ENCODE measurements at places on chromosomes 4 and X.

GRCh38 chrX:37684973-37685372 is 618 bp upstream of the XK start:
- DNase-seq = no peak

- no peak for DNase-seq
These were observed 19.7 kb upstream of the NWD2 start for GRCh38 chr4:37224854-37225253.

- DNase-seq = no peak
These were observed 89.0 kb downstream of the KDM6A start for GRCh38 chrX:44961817-44962607.

DNA sequence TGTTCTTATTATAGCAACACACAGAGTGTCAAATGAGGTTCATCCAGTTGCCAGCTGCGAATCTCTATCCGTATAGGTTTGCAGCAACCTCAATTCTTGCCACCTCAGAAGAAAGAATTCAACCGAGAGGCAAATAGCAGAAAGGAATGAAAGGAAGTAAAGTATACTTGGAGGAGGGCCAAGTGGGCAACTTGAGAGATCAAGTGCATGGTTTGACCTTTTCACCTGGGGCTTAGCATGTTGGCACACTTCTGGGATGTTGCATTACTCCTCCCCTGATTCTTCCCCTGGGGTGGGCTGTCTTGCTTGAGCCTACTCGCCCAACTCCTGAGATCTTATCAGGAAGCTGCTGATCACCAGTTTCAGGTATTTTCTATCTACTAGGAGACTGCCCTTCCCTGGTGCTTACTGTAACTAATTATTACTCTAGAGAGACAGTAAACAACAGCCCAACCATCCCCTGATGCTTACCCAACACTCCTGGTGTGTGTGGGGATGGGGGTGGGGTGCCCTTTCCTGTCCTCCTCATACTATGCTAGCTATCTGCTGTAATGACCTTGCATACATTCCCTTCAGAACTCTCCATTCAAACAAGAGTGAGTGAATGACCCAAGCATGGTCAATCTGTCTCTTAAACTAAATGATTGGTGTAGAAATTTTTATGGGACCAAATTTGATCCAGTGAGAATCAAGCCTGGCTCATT is 7.3 kb upstream of the TMEM33 start:
- no peak for DNase-seq

DNA sequence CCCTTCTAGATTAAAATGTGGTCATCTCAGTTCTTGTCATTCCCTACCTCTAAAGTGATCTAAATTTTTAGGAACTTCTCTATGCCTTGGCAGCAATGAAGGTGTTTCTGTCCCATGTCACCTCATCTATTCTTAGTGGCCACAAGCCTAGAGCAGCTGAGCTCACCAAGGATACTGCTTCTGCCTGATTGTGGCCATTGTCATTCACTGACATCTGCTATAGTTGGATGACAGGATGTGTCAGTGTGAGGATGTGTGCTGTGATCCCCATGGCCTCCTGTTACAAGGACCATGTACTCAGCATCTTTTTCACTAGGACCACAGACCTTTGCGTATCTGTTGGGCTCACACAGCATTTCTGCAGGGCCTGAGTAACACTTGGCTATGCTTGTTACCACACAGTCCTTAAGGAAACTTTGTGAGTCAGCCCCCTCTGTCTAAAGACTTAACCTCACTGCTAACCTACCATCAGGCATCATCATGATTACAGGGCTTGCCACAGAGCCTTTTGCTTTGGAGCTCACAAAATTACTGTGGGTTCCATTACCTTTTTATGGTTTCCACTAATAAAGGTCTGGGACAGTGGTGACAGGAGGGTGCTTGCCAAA is 421.0 kb downstream of the ADAM29 start:
- DNase-seq = no peak

GRCh38 chr4:126752702-126753101 is 880.1 kb upstream of the INTU start:
- no peak for DNase-seq

DNA sequence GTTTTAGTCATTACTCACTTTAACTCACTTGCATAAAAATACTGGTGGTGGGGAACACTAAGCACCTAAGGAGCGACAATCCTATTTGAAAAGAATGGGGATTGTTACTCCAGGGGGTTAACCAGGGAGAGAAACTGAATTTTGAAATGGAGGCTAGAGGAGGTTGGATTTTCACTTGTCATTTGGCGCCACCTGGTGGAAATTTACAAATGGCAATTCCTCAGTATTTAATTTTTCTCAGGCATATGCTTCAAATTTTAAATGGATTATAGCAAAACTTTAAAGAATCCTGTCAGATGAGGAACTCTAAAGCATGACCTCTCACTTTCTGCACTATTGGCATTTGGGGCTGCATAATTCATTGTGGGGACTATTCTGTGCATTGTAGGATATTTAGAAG is 2.7 kb upstream of the GEMIN8 start:
- DNase-seq = peak; percentile 40

DNA sequence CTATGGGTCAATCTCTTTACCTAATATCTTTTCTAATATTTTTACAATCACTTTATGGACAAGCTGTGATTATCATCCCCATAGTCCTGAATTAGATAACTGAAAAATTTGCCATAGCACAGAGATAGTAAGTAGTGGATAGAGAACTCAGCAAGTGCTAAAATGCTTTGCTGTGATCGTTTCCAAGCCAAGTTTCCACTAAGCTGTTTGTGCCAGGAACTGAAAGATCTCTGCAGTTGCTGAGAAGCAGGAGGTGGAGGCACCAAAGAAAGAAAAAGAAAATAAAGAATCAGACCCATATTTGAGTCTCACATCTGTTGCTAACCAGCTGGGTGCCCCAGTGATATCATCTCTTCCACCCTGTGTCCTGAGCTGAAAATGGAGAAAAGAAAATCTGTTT is 605.6 kb upstream of the BOD1L1 start:
- no peak for DNase-seq

DNA sequence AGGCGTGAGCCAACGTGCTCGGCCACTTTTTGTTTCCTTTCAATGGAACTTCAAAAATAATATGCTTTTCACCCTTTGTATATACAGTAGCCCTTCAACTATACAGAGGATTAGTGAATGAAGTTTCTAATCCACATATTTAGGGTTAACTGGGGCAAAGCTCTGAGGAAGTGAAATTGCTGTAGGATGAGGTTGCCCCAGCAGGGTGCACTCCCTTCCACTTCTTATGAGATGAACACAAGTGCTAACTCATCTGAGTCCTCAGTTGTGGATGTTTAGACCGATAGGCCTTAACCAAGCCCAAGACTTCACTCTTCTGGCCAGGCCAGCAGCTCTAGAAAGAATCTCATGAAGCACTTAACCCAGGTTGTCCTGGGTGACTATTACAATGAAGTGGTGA is 29.1 kb upstream of the CT55 start:
- DNase-seq = no peak

DNA sequence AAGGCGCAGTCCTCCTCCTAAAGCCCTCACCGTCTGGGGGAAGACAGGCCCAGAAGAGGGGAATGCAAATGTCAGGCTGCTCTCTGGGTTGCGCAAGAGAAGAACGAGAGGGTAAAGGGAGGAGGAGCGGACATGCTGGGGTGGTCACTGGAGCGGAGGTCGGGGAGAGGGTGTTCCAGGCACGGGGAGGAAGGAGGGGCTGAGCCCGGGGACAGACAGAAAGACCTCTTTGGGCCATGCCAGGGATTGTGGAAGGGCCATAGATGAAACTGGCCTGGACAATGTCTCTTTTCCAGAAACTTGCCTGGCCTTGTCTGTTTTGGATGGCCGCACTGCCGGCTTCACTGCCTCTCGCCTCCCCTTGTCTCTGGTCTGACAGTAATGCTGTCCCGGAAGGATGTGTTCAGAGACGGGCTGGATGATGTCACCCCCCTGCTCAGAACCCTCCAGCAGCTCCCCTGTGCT is 121.0 kb downstream of the SORCS2 start:
- DNase-seq = no peak

GRCh38 chr4:1547856-1548826 is 136.0 kb downstream of the FAM53A start:
- no peak for DNase-seq

DNA sequence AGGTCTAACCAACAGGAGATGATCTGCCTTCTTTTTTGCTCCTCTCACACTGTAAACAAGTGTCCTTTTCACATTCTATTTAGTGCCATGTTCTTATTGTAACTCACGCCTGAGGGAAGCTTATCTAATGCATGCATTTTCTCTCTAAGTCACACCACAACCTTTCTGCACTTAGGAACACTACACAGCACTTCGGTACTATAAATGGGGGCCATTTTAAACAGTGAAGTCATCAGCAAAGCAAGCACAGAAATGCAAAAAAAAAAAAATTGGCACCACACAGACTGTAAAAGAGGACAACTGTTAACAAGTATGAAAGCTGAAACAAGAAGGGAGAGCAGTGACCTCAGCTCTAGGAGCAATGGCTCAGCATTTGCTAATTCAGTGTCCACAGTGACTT is 45.2 kb downstream of the PRSS12 start:
- no peak for DNase-seq

GRCh38 chrX:105610411-105610810 is 211.9 kb upstream of the NRK start:
- DNase-seq = no peak

DNA sequence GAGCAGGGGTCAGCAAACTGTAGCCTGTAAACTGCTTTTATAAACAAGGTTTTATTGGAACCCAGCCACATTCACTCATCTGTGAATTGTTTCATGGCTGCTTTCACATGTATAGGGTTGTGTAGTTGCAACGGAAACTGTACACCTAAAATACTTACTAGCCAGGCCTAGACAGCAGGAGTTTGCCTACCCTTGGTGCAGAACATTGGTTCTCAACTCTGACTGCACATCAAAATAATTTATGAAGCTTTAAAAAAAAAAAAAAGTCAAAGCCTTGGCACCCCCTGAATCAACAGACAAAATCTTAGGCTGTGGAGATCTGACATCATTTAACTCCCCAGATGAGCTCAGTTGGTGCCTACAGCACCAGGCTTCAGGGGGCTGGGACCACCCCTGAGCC is 27.8 kb downstream of the ADGRA3 start:
- DNase-seq = no peak

DNA sequence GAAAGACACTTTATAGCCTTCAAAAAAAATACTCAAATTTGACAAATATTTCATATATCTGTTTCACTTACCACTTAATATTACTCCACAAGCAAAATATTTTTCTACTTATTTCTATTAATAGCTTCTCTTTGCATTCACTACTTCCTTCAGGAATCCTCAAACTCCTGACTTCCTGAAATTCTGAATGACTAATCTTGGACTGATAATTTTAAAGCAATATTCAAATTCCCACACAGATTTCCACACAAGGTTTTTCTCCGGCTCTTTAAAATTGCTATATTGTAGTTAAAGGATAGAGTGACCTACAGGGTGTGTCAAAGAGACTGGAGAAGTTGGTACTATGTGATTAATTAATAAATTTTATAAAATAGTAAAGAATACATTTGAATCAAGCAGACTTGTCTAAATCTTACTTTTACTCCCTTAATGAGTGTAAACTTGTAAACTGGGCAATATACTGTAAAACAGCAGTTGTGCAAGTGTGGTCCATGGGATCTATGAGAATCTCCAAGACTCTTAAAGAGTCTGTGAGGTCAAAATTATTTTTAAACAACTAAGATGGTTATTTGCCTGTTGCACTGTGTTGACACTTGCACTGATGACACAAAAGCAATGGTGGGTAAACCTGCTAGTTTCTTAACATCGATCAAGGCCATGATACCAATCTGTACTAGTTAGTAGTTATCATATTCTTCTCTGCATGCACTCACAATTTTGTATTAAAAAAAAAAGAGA is 44.5 kb downstream of the ANKRD17 start:
- DNase-seq = no peak

- DNase-seq = no peak
These were observed 78.3 kb downstream of the CT47B1 start for GRCh38 chrX:120797188-120797851.

DNA sequence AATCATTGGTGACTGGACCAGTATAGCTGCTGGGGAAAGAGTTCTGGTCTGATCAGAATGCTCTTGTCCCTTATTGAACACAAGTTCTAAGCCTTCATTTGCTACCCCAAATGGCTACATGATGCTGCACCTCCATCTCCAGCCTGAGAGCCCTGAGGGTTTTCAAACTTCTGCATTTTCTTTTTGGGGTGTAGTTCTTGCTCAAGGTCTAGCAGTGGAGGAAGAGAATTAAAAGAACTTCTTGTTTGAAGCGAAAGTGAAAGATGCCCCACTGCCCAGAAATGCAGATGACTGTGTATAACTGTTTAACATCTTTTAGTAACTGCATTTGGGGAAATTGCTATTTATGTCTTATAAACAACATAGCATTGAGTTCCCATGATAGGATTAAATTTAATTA is 38.5 kb downstream of the LAMTOR3 start:
- no peak for DNase-seq

DNA sequence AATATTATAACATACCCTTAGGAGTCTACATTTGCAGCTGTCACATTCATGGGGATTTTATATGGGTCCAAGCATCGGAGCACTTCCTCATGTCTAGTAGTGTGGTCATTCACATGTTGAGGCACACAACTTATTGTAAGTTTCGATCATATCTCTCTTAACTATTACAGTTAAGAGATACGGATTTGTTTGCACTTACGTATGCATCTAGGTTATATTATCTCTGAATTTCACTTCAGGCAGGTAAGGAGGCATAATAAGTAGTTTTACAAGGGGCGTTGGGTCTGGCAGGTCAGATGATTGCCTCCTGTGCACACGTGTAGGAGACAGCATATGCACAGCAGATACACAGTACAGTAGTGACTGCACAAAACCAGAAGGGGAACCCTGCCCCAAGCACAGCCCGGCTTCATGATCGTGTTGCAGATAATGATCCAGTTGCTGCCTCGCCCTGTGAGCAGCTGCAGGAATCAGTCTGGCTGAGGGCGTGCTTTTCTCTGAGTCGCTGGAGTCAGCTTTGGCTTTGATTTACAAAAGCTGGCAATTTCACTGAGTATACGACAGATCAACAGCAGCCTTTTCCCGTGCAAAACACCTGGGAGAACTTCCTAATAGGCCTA is 302.9 kb upstream of the GATB start:
- peak; percentile 38 for DNase-seq

- DNase-seq = no peak
These were observed 35.8 kb downstream of the STOX2 start for GRCh38 chr4:183940864-183941263.

- no peak for DNase-seq
These were observed 146.8 kb upstream of the USP9X start for GRCh38 chrX:40938423-40938822.

- peak; percentile 72 for DNase-seq
These were observed 86.3 kb downstream of the EGF start for GRCh38 chr4:109998867-109999584.

DNA sequence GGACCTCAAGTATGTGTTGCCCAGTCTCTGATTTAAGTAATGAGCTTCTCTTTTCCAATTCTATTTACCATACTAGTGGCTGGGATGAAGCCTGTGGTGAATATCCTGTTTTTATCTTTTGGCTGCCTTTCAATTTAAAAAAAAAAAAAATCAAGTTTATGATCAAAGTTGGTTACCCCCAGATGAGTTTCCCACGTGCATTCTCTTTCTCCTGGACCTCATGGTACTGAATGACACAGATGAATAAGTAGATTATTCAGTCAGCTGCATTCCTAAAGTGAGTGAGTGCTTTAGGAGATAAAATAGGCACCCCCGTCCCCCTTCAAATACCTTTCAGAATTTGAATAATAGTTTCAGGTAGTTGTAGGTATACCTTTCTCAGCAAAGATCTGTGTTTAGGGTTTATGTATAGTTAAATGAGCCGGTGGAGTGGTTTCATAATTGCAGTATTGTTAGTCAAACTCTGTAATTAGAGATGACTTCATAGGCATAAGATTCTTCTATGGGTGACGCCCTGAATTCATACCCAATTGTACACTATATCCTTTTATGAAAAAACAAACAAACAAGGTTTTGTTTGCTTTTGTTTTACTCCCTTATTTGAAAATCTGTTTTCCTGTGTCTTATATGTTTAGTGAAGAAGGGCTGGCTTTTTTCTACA is 41.9 kb downstream of the PLS3 start:
- peak; percentile 36 for DNase-seq
